ENCODE measurements at places on chromosomes 1 and 21.

DNA sequence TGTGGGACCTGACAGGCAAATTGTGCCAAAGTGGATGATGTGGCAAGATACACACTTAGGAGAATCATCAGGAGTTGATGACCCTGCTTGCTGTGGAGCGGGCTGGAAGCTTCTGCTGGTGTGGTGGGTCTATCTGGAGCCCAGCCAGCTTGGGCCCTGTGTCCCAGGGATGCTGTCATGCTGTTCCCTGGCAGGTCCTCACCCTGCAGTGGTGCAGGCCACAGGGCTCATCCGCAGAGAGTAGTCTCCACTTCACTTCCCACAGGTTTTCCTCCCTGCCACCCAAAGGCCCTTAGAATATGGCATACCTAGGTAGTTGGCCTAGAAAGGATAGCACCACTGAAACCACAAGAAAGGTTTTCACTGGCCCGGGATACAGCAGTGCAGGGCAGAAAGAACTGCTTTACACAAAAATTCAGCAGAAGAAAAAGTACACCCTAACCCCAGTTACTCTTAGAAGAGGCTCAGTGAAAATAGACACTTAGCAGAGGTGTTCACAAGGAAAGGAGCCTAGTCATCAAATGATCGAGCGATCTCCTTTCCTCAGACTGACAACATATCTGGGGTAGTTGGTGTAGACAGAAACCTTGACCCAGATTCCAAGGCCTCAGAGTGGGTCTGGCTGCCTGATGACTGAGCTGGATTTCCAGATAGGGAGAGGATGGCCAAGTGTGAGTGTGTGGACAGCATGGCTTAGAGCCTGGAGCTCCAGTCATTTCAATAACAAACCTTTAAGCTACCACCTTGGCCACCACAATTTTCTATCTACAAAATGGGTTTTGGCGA is 1.3 kb upstream of the C1orf226 start:
- no peak for DNase-seq

GRCh38 chr1:26858891-26859640 is 3.9 kb upstream of the SFN start:
- DNase-seq: no peak

DNA sequence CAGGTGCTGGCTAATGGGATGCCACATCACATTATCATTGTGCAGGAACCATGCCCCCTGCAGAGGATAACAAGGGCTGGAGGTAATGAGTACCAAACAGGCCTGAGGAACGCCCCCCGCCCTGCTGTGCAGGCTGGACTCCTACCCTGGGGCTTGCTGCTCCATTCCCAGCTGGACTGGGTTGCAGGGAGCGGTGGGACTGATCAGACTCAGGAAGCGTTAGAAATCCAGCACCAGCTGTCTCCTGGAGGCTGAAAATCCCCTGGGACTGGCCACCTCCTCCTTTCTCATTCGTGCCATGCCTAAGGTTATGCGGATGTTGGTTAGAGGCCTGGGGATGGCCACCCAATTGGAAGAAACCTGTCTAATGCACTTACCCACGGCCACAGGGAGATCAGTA is 36.9 kb upstream of the POU3F1 start:
- no peak for DNase-seq

DNA sequence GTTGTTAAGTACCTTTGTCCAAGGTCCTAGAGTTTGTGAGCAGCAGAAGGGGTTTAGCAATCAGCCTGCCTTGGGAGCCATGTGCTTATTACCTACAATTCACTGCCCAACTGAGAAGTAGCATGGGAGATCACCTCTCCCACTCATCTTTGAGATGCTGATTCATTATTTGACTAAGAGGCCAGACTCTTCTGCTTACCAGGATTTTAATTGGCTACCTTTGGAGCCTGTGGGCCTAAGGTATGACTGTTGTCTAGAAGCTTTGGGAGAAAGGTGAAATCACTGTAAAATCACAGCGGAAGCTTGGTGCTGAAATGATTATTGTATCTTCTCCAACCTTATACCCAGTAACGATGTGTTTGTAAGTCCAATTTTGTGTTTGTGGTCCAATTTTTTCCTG is 213.4 kb downstream of the ST6GALNAC3 start:
- no peak for DNase-seq

DNA sequence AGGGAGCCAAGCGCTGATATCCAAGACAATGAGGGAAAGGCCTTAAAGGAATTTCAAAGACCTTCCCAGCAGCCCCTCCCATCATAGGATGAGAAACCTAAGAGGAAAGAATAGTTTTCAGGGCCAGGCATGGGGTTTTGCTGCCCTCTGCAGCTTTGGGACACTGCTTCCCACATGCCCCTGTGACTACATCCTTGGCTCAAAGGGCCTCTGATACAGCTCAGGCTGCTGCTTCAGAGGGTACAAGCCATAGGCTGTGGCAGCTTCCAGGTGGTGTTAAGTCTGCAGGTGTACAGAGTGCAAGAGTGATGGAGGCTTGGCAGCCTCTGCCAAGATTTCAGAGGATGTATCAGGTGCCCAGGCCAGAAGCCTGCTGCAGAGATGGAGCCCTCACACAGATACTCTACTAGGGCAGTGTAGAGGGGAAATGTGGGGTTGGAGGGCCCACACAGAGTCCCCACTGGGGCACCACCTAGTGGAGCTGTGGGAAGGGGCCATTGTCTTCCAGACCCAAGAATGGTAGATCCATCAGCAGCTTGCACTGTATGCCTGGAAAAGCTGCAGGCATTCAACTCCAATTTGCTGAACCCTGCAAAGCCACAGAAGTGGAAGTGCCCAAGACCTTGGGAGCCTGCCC is 125.8 kb downstream of the SLC45A1 start:
- no peak for DNase-seq

DNA sequence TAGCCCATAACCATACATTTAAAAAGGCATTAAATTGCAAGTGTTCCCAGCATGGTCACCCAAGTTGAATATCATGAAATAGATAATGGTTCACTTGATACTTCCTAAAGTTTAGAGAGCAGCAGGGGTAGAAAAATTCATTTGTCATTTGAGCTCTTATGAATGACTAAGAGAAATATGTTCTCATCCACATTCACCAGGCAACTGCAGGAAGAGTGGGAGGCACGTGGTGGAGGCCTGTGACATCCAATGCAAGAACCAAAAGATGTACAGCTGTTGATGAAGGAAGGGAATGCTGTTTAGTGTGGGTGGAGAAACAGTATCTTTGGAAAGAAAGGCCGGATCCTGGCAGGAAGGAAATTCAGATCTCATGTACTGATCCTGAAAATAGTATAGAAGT is 473.1 kb downstream of the ADGRL2 start:
- no peak for DNase-seq

Data from neural crest cell (in vitro differentiated cells).